ENCODE measurements at places on chromosomes 16 and 17.

GRCh38 chr17:43169561-43170139 is 1.4 kb upstream of the NBR1 start:
- DNase-seq, result no peak

DNA sequence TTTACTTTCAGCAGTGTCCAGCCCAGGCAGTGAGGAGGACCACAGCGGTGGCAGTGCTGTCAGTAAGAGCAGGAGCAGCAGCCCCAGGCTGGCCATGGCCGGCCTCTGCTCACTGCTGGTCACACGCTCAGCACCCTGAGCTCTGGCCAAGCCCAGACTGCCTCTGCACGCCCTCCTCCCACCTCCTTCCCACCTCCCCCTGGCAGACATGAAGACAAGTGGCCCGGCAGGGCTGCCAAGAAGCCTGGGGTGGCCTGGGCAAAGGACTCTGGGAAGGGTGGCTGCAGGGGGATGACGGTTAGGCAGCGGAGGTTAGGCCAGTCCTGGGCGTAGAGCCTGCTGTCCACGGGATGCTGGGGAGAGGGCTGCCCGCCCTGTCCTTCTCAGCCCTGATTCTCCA is at the start of gene C16orf89:
Gene C16orf89, minus strand, starts transcription at position 144 of the 400 bp plus-strand sequence. Its CDS starts 48 bp downstream, at position 96.
- DNase-seq, result no peak

- no peak for DNase-seq
These were observed 24.4 kb upstream of the PMP22 start for GRCh38 chr17:15289285-15290183.

- DNase-seq, result no peak
These were observed 11.9 kb upstream of the TEDC2 start for GRCh38 chr16:2447920-2448583.

DNA sequence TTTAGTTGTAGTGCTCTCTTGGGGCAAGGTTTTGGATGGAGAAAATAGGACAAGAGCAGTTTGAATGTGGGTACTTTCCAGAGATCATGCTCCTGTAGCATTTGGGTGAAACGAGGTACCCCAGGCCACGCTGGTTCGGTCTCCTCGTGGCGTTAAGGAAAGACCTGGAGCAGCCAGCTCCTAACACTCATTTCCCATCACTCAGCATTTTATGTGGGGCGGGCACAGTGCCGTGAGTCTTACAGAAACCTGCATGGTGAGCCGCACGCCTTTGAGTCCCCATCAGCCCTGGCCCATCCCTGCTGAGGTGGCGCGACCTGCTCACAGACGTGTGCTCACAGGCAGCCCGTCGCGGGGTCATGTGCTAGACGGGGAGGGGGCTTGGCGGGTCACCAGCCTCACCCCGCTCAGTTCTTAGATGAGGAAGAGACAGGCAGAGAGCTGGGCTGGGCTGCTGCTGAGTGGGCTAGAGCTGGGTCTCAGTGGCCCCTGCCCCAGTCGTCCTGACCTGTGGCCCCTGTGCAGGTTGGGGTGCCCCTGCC is 37.3 kb downstream of the TBCD start:
- DNase-seq, result no peak

- no peak for DNase-seq
These were observed 56.8 kb downstream of the MED13 start for GRCh38 chr17:62008294-62008693.
